Fibroblast of lung (primary cell): ENCODE measurements at places on chromosomes 6 and 20. TPM values are rescaled to one million over a fixed set of nuclear protein-coding genes. Genes with fewer than 3 reads are reported as not detected.

Gene HLA-DQA1
- 0.26 TPM in 1 of 2 replicates, not detected in the other for total RNA-seq

Gene CDKAL1
- 15.0 and 16.2 TPM in 2 replicates for total RNA-seq

Gene OR2H2
- total RNA-seq, result not detected in 2 replicates

Gene KIF25
- 0.26 and 0.33 TPM in 2 replicates for total RNA-seq

Gene SAMD3
- total RNA-seq, result 2.8 and 4.9 TPM in 2 replicates

Gene GLP1R
- not detected in 2 replicates for total RNA-seq

Gene TMEM14A
- 27.5 and 38.3 TPM in 2 replicates for total RNA-seq

Gene TTK
- 0.51 and 6.1 TPM in 2 replicates for total RNA-seq
